ENCODE measurements at places on chromosomes 1 and 21.

GRCh38 chr1:204094856-204095634 is 22.1 kb downstream of the SOX13 start:
- DNase-seq: no peak

DNA sequence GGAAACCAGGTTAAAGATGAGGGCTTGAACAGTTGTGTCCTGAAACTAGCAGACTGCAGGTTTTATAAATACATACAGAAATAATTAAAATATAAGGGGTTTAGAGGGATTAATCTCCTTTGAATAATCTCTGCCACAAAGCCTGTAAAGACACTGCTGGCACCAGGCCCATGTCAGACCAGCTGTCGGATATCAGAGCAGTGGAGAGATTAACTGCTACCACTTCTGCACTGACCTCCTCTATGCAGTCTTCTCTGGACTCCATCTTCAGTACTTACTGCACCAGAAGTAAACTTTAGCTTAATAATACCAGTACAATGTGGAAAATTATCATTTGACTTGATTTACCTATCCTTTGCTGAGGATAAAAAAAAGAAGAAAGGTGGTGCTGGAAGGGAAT is 128.6 kb downstream of the LHX4 start:
- no peak for DNase-seq

GRCh38 chr1:117567976-117568375 is 37.9 kb upstream of the TENT5C start:
- DNase-seq: no peak

- DNase-seq: no peak
Measured at GRCh38 chr1:203898458-203899352, 37.3 kb downstream of the SNRPE start.

- DNase-seq: no peak
Measured at GRCh38 chr1:26797627-26798026, 9.9 kb downstream of the PIGV start.

GRCh38 chr1:61343734-61344420 is 261.5 kb downstream of the NFIA start:
- DNase-seq: no peak

DNA sequence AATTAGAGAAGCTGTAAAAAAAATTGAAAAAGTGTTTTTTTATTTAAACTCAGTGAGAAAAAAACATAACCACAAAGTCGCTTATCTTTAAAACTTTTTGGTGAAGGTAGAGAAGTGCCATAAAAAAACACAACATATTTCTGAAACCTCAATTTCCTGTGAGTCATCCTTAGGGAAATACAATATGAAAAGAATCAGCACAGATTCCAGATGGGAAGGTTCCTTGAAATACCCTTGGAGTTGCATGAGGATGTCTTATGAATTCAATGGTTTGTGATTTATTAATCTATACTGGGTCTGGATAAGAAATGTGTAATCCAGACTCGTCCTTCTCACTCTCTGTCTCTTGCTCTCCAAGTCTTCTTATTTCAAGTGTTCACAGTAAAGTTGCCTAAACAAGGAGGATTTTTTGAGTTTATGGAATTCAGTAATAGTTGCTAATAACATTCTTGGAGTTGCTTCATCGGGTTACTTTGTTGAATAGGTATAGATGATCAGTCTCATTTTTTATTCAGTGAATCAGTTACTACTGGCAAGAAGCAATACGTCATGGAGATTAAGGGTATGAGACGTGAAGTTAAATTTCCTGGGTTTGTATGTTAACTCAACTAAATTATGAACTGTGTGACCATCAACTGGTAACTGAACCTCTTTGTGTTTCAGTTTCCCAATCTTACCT is 191.4 kb downstream of the KCNK2 start:
- no peak for DNase-seq

DNA sequence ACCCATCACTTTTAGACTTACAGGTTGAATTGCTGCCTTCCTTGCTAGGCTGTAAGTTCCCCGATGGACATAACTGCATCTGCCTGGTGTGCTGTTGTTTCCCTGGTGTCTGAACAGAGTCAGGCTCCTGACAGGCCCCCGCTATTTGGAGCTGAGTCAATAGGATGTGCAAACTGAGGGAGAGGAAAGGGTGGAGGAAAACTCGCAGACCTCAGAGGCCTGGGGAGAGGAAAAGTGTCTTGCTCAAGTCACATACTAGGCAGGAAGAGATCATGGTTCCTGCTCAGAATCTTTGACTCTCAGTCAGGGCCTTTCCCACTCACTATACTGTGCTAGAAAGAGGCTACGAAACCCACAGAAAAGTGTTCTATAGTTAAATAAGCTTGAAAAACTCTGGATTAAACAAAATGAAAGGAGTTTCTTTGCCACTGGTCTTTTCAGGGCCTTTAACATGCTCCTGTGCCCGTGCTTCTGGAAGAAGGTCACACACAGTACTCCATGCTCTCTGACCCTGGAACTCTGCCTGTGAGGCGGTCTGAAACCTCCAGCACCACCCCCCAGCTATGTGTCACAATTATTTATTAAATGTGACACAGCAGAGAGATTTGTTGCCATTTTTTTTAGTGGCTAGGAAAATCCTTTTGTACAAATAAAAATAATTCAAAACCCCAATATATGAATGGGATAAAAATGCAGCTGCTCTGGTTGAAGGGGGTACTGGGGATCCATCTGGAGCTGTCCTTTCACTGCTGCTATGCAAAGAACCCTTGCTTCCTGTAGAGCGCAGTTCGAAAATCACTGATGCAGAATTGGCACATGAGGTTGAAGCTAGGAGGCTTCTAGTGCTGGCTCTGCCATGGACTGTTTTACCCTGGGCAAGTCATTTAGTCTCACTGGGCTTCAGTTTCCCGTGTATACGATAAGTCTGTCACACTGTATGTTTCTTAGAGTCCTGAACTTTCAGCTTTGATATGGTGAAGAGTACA is 20.1 kb upstream of the CDCP2 start:
- no peak for DNase-seq

- peak; percentile 14 for DNase-seq
Measured at GRCh38 chr1:96843196-96843595, 121.6 kb downstream of the PTBP2 start.

DNA sequence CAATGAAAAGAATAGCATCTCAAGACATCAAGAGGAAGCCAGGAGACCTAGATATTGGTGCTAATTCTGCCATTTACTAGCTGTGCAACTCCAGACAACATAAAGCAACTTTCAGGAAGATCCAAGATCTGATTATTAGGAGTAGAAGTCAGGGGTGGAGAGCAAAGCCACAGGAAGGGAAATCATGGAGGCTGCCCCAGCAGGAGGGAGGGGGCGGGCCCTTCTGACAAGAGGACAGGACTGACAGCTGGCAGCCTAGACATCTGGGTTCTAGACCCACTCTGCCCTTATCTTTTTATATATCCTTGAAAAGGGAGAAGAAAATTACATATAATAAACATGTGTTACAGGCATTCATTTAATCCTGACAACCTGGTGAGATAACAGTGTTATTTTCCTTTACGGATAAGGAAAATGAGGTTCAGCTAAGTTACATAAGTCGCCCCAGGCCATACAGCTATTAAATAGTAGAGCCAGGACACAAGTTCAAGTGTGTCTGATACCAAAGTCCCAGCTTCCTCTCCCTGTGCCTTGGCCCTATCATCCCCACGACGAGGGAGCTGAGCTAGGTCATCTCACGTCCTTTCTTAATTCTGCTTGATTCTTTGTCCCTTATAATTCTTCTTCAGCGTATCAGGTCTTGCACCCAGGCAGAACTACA is 46.6 kb downstream of the ARHGEF11 start:
- DNase-seq: no peak

- no peak for DNase-seq
Measured at GRCh38 chr1:225770561-225771248, 6.9 kb upstream of the SRP9 start.

DNA sequence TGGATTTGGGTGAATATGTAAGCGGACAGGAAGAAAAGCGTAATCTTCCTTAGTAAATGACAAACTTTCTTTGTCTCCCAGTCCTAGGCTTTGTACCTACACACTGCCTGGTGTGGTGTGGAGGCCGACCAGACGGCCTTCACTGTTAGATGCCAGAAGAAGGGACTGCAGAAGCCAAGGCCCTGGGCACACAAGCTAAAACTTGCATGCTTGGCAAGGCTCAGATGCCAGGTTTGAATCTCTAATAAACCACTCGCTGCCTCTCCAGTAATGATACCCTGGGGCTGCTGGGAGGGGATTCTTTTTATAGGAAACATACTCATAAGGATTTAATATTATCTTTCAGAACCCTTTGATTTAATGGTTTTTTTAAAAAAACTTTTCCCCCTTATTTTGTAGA is 263.8 kb downstream of the PTPRC start:
- DNase-seq: no peak

- DNase-seq: peak; percentile 86
Measured at GRCh38 chr21:34545079-34545884, 33.3 kb upstream of the KCNE1 start.

Measured in GM12865 (cell line).